ENCODE measurements at places on chromosomes 16 and 17.
A peak's percentile ranks its signal among the peaks of the same experiment; 100 is the strongest.

- peak; percentile 20 for DNase-seq
Observed at GRCh38 chr17:76805319-76805718, 62.9 kb upstream of the MGAT5B start.

GRCh38 chr17:77471984-77472461, 331.3 kb downstream of the SEC14L1 start:
- peak; percentile 88 for DNase-seq

DNA sequence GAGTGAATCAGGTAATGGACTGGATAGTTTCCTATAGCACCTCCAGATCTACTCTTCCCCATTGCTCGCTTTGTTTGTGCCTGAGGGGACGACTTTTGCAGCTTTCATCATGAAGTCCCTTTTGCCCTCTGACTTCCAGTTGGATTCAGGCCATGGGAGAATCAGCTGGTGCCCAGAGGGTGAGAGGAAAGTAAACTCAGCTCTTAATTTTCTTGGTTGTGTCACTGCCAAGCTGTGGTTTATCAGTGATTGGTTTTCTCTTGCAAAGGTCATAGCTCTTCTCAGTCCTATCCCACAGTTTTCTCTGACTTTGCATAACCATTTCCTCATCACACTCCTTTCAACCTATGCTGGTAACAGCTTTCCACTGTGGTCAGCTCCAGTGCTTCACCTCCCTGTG, 200.1 kb downstream of the KCNJ2 start:
- DNase-seq = peak; percentile 54

GRCh38 chr16:17475104-17475503, 4.3 kb upstream of the XYLT1 start:
- DNase-seq = no peak

DNA sequence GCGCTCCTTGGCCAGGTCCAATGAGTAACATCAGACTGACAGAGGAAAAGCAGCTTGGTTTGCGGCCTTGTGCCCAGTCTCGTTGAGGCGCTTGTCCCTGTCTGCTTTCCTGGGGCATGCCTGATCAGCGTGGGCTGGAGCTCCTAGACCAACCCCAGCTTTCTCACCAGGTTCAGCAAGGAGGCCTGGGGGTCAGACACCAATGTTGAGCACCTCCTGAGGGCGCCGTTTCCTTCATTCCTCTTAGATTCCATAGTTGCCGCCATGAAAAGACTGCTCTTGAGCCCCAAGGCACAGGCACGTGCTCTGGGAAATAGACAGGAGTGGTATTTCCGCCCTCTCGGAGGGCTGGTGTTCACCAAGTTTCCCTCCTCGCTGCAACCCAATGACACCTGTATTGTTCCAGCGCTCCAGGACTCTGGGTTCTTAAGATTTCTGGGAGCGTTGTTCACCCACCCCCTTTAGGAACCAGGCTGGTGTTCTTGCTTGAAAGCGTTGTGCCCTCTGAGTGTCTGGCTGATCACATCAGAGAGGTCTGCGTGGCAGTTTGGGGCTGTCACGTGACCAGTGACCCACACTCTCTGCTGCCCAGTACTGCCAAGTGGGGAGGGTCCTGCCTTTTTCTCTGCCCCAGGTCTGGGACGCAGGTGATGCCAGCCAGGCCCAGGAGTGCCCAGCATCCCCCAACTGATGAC, 18.0 kb downstream of the KCTD2 start:
- no peak for DNase-seq

All from mesenchymal stem cell (in vitro differentiated cells and primary cell).